Activated T-helper 1 cell treated with anti-CD3 and anti-CD28 coated beads, Interleukin-2, amount 50 U/mL, for 16 hours (primary cell): ENCODE measurements at places on chromosomes 12 and 14.

GRCh38 chr12:124497039-124497438 is 70.4 kb downstream of the NCOR2 start:
- no peak for DNase-seq

DNA sequence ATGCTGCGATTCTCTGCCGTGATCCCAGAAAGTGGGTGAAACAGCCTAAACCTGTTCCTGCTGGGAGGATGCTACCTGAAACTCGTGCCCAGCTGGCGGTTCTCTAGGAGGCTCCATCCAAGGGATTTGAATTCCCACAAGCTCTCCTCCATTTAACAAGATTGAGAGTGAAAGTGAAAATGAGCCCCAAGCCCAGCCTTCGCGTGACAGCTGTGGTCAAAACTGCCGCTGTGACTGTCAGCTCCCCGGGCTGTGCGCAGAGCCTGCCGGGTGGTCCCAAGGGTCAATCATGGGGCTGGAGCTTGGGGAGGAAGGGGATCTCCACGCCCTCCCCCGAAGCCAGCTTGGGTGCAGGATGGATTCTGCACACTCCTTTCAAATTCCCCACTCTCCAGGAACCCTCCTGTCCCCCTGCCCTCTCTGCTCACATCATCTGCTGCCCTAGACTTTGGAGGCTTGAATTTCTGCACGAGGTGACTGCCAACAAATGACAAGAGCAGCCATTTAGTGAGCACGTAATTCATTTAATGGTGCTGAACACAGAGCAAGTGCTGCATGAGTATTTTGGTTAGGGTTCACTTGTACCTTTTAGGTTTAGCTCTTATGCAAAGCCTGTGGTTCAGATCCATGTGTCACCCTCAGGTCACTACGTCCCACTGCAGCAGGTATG is 5.3 kb downstream of the ASB2 start:
- peak; percentile 41 for DNase-seq

DNA sequence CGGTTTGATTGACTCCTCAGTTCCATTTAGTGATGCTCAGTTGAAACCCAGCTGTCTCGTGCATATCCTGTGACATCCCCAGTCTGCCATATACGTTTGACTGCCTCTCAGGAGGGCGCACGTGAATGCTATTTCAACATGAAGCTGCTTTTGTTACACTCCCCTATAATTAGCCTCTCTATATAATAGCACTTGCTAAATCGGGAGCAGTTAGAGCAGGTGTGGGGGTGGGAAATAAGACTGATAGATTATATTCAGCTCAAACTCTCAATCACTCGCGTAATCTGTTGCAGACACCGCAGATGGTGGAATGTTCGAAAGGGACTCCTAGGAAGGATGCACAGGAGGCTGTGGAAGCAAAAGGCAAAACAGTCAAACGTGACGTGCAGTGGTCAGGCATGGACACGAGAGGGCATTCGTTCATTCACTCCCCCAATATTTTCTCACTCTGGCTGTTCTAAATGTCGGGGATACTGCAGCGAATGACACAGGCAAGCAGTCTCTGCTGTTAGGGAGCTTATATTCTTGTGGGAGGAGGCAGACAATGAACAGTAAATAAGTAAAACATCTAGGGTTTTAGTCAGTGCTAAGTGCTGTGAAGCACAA is 29.8 kb downstream of the KCNA1 start:
- no peak for DNase-seq

DNA sequence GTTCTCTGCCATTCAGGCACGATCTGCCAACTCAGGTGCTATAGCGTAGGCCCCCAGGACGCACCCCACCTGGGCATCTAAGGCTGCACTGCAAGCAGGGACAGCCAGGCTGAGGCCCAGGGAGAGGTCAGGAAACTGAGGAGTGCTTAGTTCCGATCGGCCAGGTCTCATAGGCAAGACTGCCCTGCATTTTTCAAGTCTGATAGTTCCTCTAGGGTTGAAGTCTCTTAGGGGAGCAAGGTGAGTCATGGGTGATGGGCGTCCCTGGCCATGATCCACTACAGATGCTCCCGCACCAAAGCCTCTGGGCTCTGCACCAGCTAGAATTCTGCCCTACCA is 13.2 kb downstream of the NOPCHAP1 start:
- no peak for DNase-seq
